ENCODE measurements at places on chromosomes 5 and 9.

- DNase-seq, result no peak
Measured at GRCh38 chr5:58016877-58017276, 443.0 kb downstream of the PLK2 start.

DNA sequence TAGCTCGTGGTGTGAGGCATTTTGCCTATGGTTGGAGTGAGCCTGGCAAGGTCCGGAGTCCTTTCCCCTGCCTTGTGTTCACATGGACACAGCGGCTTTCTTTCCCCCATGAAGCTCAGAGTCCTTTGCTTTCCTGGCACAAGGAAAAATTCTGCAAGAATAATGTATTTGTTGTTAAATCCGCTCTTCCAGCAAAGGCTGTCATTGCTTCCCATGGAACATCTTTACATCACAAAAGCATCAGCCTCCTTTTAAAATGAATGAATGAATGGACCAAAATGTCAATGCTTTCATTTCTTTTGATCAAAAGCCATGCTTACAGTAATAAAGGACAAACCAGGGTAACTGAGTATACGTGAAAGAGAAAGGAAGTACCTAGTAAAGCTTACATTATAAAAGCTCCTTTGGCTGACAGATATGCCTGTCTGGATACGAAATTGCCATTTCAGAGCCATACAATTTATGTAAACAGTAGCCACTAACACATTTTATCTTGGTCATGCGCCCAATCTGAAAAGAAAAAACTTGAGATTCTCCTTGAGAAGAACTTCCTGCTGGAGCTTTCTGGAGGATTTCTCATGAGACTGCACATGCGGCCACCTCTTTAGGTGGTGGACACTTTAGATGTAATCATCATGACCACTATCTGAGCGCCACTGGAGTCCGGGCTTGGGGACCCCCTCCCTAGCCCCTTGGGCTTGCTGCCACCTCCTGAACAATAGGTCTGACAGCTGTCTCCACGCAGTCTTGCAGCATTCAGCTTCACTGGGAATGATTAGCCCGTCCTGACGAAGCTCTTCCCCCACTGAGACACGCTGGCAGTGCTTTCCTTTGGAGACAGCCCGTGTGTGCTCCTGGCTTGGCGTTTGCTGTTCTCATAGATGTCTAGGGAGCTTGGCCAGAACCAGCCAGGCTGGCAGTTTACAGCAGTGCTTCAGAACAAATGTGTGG lies 355.9 kb downstream of the ADAMTS6 start:
- DNase-seq, result no peak

DNA sequence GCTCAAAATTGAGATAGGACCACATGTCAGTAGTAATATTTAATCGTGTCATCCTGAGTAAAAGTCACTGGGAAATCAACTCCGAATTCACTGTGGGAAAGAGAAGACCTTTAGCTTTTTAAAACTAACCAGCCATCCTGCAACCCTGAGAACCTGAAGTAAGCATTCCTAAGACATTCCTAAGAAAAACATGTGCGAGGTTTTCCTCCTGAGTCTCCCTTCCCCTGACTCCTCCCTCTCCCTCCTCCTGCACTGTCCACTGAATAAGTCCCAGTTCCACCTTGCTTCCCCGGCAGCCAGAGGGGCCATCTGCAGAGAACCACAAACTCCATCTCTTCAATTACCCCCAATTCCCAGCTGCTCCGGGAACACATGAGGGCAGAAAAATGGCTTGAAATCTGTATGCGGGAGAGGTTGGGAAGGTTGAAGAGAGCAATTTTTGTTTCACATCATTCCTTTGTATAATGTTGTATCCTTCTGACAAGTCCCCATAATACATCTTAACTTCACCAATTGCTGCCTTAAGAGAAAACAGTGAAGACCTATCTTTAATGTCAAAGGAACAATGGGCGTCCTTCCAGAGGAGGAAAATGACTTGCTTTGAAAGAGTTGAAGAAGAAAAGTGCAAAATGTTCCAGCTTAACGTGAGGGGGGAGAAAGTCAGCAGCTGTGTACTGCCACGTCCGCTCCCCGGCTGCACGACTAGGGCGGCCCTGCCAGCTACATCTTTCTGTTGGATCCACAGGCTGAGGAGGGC lies 186.3 kb downstream of the ZNF462 start:
- no peak for DNase-seq

GRCh38 chr5:78112931-78113330 lies 181.6 kb downstream of the AP3B1 start:
- DNase-seq, result no peak

DNA sequence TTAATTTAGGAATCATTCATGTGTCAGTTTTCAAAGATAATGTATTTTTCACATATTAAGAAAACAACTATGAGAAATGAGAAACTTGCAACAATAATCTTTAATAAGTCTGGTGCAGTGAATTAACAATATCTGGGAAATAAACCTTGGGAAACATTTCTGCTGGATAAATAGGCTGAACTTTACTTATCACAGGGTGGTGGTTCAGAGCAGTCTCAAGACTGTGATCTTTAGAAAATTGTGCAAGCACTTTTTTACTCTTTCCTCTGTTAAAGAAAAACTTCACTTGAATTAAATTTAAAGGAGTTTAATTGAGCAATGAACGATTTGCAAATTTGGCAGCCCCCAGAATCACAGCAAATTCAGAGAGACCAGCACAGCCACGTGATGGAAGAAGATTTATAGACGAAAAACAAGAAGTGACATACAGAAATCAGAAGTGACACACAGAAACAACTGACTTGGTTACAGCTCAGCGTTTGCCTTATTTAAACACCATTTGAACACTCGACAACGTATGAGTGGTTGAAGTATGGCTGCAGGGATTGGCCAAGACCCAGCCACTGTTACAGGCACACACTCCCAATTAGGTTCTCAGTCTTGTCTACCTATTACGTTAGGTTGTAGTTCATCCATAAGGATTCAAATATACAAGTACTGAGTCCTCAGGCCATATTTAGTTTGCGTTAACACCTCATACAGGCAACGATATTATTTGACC lies 631.9 kb downstream of the SLCO4C1 start:
- no peak for DNase-seq

All from GM06990 (cell line).